Common myeloid progenitor, CD34-positive (primary cell): ENCODE measurements at places on chromosomes 3 and 15.

DNA sequence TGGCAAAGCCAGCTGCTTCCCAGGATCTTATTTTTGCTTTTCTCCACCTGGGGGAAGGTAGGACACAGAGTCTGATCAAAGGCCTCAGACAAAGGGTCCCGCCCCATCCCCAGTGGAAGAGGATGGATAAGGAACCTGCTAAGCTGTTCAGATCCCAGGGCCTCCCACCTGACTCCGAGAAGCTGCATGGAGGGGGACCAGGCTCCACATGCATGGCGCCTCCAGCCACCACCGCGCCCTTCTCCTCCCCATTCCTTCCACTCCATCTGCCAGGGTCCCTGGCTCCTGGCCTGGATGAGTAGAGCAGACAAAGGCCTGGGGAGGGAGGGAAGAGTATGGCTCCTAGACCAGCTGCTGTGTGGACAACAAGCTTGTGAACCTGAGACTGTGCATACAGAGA lies 20.0 kb upstream of the CRABP1 start:
- no peak for DNase-seq

DNA sequence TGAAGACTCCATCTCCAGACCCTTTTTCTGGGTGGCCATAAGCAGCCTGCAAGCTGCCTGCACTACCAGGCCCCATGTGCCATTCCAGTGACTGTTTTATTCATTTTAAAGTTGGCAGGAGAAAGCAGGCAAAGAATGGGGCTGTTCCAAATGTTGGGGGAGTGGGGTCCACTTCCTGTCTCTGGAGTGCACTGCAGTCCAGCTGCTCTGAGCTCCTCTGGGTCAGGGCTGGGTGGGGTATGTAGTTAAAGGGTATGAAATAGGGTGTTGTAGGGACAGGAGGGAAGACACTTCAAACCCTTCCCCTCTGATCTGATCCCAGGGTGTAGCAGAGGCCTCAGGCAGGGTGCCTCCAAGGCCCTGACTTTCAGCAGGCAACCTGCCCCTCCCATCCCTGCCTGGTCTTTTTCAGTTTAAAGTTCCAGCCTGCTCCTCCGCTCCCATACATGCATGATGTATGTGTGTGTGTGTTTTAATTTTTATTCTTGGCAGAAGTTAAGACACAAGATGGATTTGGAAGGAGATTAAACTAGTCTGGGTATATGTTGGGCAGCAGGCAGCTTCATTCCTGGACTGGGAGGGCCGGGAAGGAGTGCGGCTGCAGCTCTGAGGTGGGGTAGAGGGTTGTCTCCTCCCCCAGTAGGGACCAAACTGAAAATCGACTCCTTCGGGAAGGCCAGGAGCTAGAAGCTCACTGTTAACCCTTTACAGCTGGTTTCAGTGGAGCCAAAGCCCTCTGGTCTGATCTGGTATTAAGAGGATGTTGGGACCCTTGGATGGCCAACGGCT lies 17.3 kb downstream of the BOC start:
- DNase-seq, result no peak

- DNase-seq, result no peak
Measured at GRCh38 chr3:57872606-57873005, 116.5 kb downstream of the SLMAP start.

GRCh38 chr15:45586125-45586524 lies 1.1 kb upstream of the BLOC1S6 start:
- DNase-seq, result no peak

DNA sequence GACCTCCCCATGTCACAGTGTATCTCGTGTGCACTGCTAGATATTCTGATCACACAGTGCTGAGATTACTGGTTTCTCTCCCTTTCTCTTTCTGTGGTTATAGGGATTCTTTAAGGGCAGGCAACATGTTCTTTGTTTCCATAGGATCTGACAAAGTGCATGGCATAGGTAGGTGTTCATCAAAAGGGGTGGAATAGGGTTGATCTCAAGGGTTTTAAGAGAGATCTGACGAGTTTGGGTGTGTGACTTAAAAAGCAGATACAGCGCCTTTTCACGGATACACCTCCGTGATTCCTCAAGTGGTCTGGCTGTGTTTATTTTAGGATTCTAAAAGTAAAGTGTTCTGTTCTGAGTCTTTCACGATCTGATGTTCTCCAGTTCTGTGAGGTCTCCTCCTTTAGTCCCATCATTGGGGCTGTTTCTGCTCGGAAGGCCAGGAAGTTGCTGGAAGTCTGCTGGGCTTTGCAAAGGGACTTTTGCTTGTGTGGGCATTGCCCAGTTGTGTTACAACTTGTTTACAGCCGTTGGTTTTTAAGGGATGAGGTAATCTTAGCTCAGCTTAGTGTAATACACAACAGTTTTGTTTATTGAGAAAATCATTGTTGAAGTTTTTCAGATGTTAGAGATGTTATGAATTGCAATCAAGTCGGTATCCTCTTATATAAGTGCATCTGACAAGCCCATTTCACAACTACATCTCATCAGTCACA lies 34.8 kb downstream of the IGF1R start:
- no peak for DNase-seq

DNA sequence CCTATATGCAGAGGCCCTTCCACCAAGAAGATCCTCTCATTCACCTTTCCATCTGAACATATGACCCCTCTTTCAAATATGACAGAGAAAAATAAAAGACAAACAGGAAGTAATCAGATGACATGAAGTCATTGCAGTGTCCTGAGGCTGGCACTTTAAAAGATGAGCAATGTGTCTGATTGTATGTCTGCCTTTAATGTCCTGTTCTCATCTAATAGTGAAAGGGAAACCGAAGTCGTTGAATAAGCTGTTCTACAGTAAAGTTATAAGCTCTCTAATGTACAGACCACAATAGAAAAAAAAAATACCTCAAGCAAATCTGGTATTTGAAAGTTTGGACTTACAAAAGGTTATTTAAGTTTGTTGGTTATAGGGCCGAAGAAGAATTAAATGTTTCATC lies 243.0 kb downstream of the CLSTN2 start:
- no peak for DNase-seq

GRCh38 chr3:190579514-190580137 lies 65.7 kb downstream of the IL1RAP start:
- no peak for DNase-seq

DNA sequence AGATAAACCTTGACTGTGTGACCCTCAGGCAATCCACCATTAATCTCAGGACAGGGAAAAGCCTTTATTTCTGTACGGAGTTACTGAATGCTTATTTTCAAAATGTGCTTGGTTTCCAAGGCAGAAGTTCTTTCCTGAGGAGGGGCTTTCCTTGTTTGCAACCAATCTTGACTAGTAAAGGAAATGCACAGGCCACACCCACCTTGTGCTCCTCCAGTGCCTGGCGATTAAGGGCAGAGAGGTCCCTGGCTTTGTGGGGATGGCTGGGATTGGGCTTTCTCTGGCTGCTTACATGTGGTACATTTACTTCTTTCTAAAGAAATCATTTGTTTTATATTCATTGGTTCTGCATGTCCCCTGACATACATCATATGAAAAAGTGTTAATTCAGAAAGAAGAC lies 47.8 kb downstream of the ZNF621 start:
- no peak for DNase-seq

DNA sequence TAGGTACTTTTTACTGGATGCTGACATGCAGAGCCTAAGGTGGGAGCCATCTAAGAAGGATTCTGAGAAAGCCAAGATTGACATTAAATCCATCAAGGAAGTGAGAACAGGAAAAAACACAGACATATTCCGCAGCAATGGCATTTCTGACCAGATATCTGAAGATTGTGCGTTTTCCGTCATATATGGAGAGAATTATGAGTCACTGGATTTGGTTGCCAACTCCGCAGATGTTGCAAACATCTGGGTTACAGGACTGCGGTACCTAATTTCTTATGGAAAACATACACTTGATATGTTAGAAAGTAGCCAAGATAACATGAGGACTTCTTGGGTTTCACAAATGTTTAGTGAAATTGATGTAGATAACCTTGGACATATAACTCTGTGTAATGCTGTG lies 125.1 kb downstream of the PLCL2 start:
- DNase-seq, result no peak

DNA sequence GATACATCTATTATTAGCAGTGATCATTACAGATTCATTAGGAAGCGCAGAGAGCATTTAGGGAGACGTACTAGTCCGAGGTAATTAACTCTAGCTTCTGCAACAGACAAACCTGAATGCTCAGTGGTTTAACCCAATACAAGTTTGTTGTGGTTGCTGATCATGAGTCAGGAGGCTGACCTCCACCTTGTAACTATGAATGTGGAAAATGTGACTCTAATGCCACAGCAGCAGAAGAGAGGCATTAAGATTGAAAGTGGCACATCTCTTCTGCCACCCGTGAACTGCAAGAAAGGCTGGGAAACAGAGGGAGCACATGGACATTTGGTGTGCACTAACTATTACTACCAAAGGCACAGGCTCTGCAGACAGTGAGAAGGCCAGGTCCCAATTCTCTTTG lies 71.2 kb upstream of the C3orf80 start:
- peak; percentile 52 for DNase-seq

DNA sequence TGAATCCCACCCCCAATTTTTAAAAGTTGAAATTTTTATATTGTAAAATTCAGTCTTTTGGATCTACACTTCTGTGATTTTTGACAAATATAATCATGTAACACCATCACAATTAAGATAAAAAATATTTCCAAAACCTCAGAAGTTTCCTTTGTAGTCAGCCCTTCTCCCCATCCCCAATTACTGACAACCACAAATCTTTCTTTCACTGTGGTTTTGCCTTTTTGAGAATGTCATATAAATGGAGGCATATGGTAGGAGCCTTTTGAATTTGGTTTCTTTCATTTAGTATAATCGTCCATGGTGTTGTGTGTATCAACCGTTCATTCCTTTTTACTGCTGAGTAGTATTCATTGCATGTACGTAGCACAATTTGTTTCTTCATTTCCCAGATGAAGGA lies 7.9 kb upstream of the CILP start:
- no peak for DNase-seq

GRCh38 chr3:52801839-52802238 lies 7.2 kb downstream of the ITIH3 start:
- DNase-seq, result no peak

GRCh38 chr15:36898536-36899126 lies 201.7 kb downstream of the MEIS2 start:
- no peak for DNase-seq

GRCh38 chr15:99507504-99508310 lies 58.1 kb upstream of the MEF2A start:
- peak; percentile 67 for DNase-seq

DNA sequence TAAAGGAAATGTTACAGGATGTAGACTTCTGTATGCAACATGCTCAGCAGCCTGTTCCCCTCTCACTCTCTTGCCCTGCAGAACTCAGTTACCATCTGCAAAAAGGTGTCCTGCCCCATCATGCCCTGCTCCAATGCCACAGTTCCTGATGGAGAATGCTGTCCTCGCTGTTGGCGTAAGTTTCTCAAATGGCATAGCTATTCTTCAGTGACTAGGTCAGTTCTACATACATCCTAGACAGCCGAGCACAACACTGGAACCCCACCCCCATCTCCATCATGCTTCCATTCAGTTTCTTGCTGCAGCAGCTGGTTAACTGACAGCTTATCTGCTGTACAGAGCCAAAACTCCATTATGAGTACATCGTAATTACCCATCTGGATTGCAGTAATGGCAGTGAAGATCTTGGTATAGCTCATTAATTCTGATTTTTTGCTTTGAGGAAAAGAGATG lies 4.5 kb downstream of the THBS1 start:
- DNase-seq, result no peak

DNA sequence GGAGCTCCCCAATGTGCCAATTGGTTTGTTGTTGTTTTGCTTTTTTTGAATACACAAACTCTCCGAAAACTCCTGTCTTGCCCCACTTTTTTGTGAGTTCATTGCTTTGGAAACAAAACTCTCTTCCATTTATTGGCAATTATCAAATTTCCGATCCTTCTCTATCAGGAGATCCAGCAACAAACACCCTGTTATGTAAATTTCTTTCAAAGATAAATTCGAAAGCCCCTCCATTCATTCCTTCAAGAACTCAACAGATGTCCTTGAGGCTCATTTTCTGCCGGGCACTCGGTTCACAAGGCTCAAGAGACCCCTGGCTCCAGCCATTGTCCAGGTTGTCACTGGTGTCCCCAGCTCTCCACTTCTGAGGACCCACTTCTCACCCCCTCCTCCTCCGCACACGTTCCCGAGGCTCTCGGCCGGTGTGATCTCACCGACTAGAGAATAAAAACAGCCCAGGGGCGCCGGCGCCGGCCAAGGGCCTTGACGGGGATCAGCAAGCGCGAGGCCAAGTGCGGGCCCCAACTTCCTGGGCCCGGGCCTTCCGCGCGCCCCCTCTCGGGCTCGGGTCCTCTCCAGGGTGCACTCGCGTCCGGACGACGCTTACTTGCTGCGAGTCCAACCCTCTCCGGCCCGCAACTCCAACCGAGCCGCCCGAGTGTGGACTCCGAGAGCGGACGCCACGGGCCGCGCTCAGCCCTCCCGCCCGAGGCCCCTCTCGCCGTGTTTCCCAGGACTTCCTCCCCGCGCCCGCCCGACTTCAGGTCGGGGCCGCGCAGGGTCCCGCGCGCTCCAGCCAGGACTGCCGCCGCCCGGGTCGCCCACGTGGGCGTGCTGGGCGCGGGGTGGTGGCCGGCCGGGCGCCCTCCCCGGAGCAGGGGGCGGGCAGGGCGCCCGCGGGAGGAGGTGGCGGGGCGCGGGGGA lies 533 bp upstream of the SMAD3 start:
- no peak for DNase-seq

GRCh38 chr3:128950223-128950938 lies 43.5 kb downstream of the CFAP92 start:
- DNase-seq, result peak; percentile 5

GRCh38 chr3:153976891-153977554 lies 144.2 kb upstream of the ARHGEF26 start:
- DNase-seq, result no peak

- DNase-seq, result peak; percentile 27
Measured at GRCh38 chr3:58522759-58523425, 14.1 kb downstream of the ACOX2 start.

DNA sequence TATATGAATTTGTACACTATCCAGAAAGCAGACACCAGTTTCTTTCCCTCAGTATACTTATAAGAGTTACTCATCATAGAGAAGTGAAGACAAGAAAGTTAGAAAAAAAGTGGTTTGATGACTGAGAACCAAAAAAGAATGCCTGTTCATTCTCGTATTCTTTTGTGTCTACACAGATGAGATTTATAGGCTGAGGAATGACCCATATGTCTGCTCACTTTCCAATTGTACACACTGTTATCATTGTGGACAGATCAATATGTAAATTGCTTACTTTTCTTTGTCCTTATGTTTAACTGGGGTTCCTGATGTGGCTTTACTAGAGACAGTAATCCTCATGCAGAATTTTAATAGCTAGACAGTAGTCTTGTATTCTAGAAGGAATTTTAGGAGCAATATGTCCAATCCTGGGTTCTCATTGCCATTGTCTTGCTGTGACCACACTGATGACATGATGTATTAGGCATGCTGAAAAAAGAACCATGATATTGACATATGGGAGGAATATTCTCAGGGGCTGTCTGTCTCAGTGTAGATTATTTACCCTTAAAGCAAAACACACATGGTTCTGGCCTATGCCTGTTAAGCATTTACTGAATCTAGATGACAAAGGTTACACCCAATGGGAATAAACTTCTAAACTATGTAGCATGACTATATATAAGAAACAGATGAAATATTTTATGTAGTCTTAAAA lies 669.7 kb downstream of the ROBO1 start:
- no peak for DNase-seq

- peak; percentile 37 for DNase-seq
Measured at GRCh38 chr15:78365917-78366316, 25.8 kb downstream of the CRABP1 start.
